ENCODE measurements at places on chromosomes 1 and 21.

DNA sequence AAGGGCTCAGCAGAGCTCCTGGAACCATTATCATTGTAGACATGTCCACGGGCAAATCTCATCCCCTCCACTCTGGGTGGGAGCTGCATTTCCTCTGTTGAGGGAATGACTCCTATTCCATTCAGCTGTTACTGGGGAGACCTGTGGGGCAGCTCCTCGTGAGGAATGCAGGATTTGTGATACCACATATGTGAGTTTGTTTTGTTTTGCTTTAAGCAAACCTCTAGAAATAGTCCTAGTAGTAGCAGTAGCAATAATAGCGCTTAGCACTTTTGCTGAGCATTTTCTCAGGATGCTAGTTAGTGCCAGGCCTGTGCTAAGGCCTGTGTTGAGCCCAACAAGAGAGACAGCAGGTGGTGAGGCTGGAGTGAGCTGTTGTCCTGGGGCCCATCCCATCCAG, 10.8 kb downstream of the OLIG1 start:
- no peak for DNase-seq

DNA sequence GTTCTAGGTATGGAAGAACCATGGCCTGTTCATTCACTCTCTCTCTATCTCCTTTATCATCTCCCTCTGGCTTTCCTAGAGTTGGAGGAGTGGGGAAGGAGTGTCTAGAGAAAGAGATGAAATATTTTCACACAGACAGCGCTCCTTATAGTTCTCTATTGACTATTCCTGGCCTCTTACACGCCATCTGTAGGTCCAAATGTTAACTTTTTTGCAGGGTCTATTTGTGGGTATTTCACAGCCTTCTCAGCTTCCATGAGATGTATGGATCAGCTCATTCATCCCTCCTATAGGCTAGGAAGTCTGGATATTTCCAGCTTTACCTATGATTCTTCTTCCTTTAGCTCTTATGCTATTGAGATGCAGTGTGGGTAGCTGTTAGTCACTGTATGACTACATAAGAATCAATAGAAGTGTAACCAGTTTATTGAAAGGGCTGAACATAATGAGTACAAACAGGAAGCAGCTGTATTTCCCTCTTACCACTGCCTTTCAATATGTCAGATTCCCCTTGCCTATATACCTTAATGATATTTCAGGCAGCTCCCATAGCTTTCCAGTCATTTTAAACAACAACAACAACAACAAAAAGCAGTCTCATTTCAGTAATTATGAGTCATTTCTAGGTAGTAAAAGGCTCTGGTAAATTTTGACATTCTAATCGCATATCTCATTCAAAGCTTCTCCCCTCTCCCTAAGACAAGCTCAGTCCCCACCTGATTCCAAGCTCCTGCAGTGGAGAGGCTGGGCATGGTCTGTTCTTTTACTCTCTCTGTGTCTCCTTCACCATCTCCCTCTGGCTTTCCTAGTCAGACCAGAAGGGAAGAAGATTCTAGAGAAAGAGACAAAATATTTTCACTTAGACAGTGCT, 149.5 kb downstream of the TTLL7 start:
- DNase-seq = peak; percentile 35

- DNase-seq = no peak
Measured at GRCh38 chr1:59814901-59815825, at the start of gene HOOK1. TSS of gene HOOK1 (plus strand) at chr1:59814949. CDS start at chr1:59815118, 169 bp downstream.

DNA sequence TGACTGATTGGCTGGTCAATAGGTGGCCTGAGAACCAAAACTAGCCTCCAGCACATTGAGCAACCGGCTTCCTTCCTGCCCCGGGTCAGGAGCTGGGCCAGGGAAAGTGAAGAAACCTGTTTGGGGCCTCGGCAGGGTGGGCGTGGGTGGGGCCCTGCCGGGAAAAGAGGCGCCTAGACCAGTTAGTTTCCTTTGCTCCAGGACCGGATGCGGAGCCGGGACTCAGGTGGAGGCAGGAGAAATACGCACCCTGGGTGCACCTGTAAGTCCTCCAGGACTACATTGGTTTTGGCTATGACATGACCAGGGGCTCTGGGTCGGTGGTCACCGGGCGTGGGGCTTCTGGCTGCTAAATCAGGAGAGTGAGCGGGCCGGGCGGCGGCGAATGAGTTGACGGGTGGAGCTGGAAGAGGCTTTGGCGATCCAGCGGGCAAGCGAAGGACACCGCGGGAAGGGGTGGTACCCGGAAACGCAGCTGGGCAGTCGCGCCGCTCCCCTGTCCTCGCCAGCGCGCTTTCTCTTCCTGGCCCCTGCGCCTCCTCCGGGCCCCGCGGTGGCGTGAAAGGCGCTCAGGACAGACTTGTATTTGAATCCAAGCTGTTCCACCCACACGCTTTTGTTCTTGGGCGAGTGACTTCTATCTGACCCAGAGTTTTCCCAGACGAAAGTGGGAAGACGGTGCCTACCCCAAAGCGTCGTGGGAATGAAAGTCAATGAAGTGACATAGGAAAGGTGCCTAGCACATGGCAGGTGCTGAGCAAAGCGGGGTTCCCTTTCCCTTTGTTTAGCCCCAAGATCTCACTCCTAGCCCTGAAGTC, 30.6 kb upstream of the JUN start:
- DNase-seq = no peak

DNA sequence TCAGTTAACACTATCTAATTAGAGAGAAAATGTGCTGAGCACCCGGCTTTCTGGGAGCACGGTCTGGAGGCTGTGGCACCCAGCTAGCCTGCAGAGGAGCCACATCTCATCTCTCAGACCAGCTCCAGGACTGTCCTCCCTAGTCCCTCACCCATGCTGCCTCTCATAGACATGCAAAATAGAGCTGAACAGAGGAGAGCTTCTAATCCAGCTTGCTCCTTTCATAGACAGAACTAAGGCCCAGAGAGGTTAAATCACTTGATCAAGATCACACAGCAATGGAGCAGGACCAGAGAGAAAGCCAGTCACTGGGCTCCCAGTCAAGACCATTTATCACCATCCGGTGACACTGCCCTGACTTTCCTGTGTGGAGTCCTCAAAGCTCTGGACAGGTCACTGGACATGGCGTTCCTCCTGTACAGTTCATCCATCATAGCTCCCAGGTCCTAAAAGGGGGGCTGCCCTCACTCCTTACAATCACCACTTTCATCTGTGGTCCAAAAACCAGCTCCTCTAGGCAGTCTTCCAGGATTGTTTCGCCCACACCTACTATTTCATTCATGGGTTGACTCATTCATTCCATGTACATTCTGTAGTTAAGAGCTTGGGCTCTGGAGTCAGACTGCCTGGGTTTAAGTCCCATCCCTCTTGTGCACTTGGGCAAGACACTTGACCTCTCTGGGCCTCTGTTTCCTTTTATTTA, 8.8 kb upstream of the CAMK2N1 start:
- no peak for DNase-seq

- DNase-seq = no peak
Measured at GRCh38 chr21:15010645-15011044, 54.2 kb downstream of the NRIP1 start.

GRCh38 chr1:2037314-2037979, 12.8 kb upstream of the PRKCZ start:
- no peak for DNase-seq

DNA sequence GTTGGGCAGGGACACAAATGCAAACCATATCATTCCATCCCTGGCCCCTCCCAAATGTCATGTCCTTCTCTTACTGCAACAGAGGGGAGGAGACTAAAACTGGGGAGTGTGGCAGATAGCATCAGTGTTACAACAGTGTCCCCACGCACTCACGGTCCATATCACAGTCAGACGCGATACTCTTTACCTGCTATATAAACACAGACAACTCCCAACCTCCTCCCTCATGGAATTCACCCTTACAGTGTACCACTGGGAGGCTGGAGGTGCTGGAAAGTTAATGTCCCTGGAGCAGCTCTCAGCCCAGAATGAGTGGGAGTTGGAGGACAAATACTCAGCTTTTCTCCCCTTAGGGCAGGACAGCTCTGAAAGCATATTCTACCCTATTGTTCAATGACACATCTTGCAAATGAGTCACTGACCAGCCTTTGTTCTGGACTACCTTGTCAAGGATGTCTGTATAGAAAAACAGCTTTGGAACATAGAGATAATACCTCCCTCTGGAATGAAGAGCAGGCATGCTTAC, 445.9 kb downstream of the SETD4 start:
- DNase-seq = peak; percentile 53
